ENCODE measurements at places on chromosomes 1 and 21.

- no peak for DNase-seq
Measured at GRCh38 chr1:24711329-24711728, 33.9 kb upstream of the CLIC4 start.

GRCh38 chr1:22600071-22600816, 36.2 kb upstream of the C1QA start:
- no peak for DNase-seq

GRCh38 chr1:181557313-181557712, 74.0 kb downstream of the CACNA1E start:
- no peak for DNase-seq

- no peak for DNase-seq
Measured at GRCh38 chr1:98428864-98429263, 232.7 kb upstream of the SNX7 start.

- peak; percentile 5 for DNase-seq
Measured at GRCh38 chr1:103107741-103108375, 464 bp downstream of the COL11A1 start.

DNA sequence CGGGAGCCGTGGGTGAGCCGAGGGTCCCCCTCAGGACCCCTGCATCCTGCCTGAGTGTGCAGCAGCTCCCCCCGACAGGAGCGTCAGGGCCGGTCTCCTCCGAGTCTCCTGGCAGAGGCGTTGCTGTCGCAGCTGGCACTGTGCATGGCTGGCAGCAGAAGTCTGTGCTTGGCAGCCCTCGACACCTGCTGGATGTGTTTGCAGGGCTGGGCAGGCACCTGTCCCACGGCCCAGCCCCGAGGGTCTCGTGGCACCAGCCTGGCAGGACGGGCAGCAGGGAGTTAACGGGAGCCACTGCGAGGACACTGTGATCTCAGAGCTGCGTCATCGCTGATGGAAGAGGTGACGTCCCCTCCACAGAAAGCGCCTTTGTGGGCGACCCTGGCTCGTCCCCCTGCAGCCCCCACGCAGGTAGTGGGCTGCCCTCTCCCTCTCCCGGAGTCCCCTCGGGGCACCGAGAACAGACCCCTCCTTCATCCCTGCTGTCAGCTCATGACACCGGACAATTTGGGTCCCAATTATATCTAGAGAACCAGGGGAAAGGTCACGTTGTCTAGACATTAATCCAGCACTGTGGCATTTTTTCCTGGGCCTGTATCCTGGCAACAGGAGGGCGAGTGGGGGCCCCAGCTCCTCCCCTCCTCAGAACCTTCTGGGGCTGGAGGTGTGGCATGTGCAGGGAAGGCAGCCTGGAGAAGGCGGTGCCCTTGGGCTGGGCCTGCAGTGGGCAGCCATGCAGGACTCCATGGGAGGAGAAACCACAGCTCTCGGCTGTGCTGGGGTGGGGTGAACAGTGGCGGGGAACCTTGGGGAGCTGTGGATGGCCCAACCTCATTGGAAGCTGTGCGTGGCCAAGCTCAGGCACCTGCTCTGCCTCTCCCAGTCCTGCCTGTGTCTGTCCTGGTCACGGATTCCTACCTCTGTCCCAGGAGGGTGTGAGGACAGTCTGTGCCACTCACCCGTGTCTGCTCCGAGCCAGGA, 15.4 kb downstream of the COL18A1 start:
- DNase-seq, result no peak

- no peak for DNase-seq
Measured at GRCh38 chr1:213273546-213273945, 222.5 kb downstream of the RPS6KC1 start.

DNA sequence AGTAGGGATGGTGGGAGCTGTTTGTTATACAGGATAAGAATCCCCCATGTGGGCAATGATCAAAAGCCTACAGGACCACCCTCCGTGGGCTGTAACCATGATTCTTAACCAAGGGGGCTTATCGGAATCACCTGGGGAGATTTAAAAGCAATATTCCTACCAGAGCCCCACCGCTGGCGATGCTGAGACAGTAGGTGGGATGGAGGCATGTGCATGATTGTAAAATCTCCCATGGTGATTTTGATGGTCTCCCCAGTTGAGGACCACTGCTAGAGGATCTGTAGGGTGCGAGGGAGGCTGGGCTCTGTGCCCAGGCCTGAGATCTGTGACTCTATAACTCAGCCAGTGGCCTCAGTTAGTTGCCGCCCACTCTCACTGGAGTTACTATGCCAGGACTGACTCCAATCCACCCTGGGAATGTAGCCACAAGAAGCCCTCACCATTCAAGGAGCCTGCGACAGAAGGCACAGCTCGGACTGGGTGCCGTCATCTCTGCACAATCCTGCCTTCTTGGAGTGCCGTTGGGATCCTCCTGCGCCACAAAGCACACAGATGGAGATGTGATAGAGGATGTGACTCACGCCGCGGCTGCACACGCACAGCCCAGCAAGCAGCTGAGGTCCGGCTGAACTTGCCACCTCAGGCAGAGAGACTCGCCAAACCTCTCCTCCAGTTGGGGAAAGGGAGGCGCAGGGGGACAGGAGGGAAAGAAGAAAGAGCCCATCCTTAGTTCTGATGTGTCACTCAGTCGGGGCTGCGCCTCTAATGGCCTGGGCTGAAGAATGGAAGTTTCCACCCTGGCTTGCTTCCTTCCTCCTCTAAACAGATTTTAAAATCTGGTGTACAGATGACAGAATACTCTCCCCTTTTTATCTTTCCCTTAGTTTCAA, 26.5 kb downstream of the AKNAD1 start:
- DNase-seq, result peak; percentile 93

DNA sequence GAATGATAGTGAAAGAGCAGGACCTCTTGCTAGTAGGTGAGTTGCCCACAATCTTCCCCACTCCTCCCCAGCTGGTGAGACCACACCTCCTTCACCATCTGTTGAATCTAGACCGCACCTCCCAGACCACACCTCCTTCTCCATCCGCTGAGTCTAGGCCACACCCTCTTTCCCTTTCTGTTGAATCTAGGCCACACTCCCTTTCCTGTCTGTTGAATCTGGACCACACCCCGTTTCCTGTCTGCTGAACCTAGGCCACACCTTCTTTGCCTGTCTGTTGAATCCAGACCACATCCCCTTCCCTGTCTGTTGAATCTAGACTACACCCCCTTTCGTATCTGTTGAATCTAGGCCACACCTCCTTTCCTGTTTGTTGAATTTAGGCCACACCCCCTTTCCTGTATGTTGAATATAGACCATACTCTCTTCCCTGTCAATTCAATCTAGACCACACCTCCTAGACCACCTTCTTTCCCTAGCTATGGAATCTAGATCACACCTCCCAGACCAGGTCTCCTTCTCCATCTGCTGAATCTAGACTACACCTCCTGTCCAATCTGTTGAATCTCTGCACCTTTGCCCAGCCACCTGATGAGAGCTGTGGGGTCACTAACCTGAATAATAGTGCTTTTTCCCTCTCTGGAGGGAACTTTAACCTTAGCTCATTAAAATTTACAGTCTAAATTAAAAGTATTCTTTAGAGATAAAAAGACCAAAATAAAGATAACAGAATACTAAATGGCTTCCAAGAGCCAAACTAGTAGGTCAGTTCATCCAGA, 116.3 kb downstream of the DAB1 start:
- DNase-seq, result no peak

DNA sequence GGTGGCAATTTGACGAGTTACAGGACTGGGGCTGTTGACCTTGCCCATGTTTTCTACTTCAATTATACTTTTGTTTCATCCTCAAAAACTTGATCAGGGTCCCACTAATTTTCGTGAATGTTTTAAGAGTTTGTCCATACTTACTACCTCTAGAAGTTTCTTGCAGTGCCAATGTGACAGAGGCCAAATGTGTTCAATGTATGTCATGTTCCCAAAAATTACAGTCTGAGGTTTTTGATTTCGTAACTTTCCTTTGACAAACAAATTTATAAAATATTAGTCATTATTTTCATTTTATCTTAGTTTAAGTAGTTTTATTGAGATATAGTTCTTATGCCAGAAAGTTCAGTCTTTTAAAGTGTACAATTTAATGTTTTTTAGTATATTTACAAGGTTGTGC, 15.3 kb downstream of the VPS13D start:
- no peak for DNase-seq

- DNase-seq, result peak; percentile 29
Measured at GRCh38 chr1:162133566-162133965, 64.1 kb downstream of the NOS1AP start.

- no peak for DNase-seq
Measured at GRCh38 chr1:9079988-9080704, 10.7 kb upstream of the SLC2A5 start.

GRCh38 chr1:68814067-68814466, 317.2 kb upstream of the DEPDC1 start:
- no peak for DNase-seq

DNA sequence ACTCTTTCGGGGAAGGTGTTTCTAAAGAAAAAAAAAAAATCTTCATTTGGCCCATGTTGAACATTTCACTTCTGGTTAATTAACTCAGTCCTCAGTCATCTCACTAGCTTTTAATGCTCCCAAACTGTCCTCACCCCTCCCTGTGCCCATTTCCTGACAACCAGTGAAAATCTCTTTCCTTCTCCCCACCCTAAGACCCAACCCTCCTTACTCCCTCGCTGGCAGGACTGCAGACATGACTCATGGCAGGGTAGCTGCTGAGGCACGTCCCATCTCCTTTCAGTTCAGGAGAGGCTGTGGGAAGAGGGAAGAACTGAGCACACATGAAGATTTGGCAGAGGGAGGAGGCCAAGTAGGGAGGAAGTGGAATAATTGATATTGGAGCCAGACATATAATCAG, 12.6 kb downstream of the PKP1 start:
- peak; percentile 73 for DNase-seq

DNA sequence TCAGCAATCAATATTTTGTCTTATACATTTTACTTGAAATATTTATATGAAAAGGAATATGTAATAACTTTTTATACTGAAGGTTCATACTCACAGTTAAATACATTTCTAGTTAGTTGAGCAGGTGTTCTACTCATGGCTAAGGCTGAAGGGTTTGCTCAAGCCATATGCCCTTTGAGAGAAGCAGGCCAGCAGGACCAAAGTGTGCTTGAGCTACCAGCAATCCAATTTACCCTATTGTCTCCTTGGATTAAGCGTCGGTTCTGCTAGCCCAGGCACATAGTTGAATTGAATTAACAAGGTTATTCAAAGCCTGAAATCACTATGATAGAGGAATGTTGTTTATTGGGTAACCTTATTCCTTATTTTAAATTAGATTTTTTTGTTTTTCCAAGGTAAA, 151.5 kb upstream of the BACE2 start:
- no peak for DNase-seq

- peak; percentile 84 for DNase-seq
Measured at GRCh38 chr1:158087320-158087927, 93.3 kb upstream of the CD1D start.

GRCh38 chr1:179817056-179817455, 60.5 kb downstream of the TOR1AIP2 start:
- DNase-seq, result no peak

DNA sequence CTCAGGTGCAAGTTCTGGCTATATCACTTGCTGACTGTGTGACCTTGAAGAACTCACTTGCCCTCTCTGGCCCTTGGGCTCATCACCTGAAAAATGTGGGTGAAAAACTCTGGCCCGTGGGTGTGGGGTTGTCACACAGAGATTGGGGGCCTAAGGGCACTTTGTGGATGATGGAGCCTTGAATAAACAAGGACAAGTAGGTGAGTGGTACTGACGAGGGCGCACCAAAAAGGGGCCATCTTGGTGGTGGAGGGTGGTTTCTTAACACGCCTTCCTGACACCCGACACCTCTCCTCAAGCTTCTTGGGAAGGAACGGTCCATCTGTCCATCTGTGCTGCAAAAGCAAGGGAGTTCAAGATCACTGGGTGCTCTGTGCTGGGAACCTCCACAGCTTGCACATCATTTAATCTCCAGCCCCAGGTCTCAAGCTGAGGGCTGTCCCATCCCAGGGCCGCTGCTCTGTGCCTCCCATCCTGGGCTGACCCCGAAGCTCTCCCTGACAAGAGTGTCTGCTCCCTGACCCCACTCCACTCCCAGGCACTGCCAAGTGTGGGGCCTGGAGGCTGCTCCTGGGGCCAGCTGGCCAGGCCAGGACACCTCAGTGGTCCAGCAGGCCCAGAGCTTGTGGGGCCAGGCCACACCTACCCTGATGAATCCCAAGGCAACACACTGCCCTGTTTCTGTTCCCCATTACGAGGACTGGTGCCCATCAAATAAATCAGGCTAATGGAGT, 97.3 kb downstream of the GLIS1 start:
- DNase-seq, result no peak

GRCh38 chr1:153354515-153355193, 3.0 kb upstream of the S100A9 start:
- DNase-seq, result no peak

DNA sequence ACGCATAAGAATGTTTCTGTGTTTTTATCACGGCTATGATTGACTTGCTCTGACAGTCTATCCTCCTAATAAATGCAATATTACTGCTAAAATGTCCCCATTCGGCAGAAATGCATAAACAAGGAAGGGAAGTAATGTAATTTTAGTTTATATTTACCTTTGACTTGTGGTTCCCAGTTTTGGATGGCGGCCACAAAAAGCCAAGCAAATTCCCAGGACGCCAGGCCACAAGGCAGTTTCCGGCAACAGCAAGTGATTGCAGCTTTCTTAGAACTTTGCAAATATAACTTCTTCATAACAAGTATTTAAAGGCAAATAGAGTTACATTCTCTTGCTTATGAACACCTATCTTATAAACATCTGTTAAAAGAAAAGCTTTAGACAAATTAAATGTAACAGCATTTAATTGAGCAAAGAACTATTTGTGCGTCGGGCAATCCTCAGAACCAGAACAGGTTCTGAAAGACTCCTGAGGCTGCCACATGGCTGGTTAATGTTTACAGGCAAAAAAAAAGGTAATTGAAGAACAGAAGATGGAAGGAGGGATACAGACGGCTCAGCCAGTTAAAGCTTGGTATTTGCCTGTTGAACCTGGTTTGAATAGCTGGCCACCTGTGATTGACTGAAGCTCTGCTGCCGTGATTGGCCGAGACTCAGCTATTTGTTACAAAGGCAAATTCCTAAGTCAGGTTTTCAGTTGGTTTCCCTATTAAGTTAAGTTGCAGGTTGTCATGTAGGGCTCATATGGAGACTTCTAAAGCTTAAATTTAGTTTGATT, 80.8 kb downstream of the C21orf91 start:
- DNase-seq, result no peak

GRCh38 chr21:30838536-30838935, 9.0 kb upstream of the KRTAP7-1 start:
- no peak for DNase-seq

DNA sequence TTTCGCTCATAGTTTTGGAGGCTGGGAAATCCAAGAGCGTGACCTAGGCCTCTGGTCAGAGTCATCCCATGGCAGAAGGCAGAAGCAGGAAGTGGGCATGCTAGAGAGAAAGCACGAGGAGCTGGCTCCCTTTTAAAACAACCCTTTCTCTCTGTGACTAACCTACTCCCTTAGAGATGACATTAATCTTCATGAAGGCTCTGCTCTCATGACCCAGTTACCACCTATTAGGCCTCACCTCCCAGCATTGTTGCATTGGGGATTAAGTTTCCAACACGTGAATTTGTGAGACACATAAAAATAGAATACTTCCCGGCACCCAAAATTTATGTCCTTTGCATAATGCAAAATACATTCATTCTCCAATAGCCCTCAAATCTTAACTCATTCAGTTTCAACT, 223.1 kb upstream of the ST6GALNAC5 start:
- DNase-seq, result no peak

- DNase-seq, result no peak
Measured at GRCh38 chr1:188463919-188464318, 1635.2 kb downstream of the PLA2G4A start.
